Right renal cortex interstitium (tissue), 3 donors: ENCODE measurements at places on chromosomes 13 and 19. TPM values are rescaled to one million over a fixed set of nuclear protein-coding genes. Genes with fewer than 3 reads are reported as not detected.

Gene CGB5
- polyA plus RNA-seq: not detected

Gene MYDGF
- 71.4 TPM for polyA plus RNA-seq

Gene VSTM2B
- polyA plus RNA-seq: 0.69 TPM

Gene ATP5F1D
- polyA plus RNA-seq: 89.4 TPM

Gene ZNF681
- polyA plus RNA-seq: 7.8 TPM

Gene CDC37
- 141 TPM for polyA plus RNA-seq
